ENCODE measurements at places on chromosomes 7 and 10. TPM values are rescaled to one million over a fixed set of nuclear protein-coding genes. Genes with fewer than 3 reads are reported as not detected.

DNA sequence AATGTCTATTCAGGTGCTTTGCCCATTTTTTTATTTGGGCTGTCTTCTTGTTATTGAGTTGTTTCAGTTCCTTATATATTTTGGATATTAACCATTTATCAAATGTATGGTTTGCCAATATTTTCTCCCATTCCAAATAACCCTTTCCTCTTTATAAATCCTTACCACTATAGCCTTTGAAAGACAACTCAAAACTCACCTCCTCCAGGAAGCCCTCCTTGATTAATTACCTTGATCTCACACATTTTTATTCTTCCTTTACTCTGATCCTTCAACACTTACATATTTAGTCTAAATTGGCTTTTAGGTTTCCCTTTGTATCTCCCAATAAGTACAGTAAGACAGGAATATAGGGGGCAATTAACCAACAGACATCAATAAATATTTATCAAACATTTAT, 42.9 kb downstream of the NRCAM start:
- no peak for DNase-seq

DNA sequence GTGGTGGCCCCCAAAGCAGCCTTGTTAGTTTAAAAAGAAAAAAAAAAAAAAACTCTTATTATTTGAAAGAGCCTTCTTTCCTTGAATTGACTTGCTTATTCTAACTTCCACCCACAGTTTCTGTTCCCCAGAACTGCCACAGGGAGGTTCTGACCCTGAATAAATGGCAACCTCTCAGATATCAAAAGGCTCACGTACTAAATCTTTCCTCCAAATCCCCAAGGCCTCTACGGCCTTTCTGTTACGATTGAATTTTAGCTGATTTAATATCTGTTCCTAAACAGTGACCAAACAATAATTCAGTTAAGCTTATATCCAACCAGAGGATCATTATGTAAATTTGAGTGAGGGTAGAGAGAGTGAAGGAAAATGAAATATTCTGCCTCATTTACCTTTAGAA, 482.8 kb downstream of the GFRA1 start:
- no peak for DNase-seq

GRCh38 chr7:44783407-44783806, 13.1 kb upstream of the PPIA start:
- no peak for DNase-seq

The AGAP9 gene
- total RNA-seq: 6.3 TPM

DNA sequence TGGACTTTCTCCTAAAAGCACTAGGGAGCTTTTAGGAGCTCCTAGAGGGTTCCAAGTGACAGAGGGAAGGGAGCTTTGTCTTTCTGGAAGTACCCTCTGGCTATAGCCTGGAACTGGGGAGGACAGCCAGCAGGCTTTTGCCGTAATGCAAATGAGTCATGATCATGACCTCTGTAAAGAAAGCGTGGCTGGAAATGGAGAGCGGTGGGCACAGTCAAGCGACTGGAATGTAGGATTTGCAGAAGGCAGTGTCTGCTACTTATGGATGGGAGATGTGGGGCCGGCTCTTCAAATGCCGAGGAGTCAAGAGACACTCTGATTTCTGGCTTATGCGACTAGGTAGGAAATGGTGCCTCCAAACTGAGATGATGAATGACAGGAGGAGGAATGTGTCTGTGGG, 34.6 kb upstream of the PLPP4 start:
- no peak for DNase-seq

The PDZD7 gene
- 0.96 TPM for total RNA-seq

- DNase-seq: no peak
Observed at GRCh38 chr10:107054469-107055156, 109.9 kb downstream of the SORCS1 start.

DNA sequence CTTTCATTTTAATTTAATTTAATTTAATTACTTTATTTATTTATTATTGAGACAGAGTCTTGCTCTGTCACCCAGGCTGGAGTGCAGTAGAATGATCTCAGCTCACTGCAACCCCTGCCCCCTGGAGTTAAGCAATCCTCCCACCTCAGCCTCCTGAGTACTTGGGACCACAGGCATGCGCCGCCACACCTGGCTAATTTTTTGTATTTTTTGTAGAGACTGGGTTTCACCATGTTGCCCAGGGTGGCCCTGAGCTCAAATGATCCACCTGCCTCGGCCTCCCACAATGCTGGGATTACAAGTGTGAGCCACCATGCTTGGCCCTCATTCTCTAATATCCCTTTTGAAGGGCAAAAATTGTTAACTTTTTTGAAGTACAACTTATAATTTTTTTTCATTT, 92.9 kb downstream of the XRCC2 start:
- DNase-seq: no peak

DNA sequence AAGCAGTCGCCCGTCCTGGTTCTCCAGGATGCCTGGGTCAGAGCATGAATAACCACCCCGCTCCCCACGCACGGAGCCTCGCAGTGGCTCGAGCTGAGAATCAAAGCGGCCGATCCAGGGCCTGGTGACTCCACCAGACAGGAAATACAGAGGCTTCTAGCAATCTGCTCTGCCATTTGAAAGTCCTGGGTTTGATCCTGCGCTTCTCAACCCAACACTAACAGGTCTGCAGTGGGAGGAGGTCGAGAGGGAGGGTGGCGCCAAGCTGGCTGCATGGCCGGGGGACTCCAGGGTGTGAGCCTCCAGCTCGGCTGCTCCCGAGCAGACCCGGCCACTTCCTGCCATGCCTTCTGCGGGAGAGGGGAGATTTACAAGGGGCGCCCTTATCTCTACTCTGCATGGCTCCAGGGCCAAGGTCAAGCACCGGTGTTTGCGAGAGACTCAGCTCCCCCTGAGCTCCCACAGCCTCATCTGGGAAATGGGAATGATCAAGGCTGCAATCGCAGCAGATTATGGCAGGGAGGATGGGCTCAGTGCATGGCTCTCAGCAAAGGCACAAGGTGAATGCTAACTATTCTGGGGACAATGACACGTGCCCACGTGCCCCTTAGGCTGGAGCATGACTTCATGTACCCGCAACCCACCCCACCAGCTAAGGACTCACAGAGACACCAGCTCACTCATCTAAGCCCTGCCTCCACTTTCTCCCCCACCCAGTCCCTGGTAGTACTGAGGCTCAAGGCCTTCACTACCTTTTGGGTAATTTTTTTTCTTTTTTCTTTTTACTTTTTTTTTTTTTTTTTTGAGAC, 73.9 kb upstream of the TNRC18 start:
- DNase-seq: no peak

The TMEM130 gene
- total RNA-seq: 1.5 TPM

GRCh38 chr7:40544221-40544723, 409.5 kb downstream of the SUGCT start:
- DNase-seq: no peak

The WDR91 gene
- 22.9 TPM for total RNA-seq

DNA sequence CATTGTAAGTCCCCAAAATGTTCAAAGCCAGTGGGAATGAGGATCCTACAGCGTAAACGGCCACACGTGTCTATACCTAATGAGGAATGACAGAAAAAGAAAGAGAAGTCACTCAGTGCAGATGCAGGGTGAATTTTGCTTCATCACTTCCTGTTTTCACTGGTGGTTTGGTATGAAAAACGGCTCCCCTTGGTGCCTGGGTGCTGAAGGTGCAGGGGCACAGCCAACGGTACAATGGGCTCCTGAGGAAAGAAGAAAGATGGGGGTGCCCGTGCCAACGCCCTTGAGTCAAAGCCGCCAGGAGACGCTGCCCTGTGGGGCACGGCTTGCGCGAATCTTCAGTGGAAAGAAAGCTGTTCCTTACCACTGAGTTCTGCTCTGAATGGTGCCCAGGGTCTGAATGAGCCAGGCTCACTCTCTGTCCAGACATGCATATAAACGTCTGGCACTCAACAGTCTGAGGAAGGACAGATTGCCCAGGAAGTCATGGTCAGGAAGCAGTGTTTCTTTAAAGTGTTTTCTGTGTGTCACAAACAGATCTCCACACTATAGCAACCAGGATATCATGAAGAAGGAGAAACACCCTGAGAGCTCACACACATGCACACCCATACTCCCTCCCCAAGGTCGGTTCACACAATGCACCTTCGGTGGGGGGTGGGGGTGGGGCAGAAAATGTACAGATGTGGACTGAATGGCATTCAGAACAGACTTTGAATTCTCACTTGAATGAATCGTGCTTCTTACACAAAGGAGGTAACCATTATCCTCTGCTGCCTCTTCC, 105.8 kb downstream of the ELMO1 start:
- no peak for DNase-seq

DNA sequence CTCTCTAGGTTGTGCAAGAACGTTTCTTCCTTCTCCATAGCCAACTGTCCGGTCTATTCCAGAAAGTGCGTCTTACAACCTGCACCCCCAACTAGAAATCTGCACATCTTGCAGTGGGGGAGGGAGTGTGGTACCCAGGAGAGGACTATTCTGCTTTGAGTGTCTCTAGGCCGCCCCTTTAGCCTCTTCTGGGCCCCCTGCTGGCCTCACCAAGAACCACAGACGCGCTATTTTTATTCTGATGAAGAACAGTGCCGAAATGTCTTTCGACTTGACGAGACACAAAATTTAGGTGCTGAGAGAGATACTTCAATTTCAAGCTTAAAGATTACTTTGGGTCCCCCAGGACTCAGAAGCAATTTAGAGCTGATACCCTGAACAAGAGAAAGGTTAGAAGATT, 1.0 kb downstream of the CNPY1 start:
- no peak for DNase-seq

The AQP1 gene
- 1,008 TPM for total RNA-seq

The PDE6C gene
- not detected for total RNA-seq

DNA sequence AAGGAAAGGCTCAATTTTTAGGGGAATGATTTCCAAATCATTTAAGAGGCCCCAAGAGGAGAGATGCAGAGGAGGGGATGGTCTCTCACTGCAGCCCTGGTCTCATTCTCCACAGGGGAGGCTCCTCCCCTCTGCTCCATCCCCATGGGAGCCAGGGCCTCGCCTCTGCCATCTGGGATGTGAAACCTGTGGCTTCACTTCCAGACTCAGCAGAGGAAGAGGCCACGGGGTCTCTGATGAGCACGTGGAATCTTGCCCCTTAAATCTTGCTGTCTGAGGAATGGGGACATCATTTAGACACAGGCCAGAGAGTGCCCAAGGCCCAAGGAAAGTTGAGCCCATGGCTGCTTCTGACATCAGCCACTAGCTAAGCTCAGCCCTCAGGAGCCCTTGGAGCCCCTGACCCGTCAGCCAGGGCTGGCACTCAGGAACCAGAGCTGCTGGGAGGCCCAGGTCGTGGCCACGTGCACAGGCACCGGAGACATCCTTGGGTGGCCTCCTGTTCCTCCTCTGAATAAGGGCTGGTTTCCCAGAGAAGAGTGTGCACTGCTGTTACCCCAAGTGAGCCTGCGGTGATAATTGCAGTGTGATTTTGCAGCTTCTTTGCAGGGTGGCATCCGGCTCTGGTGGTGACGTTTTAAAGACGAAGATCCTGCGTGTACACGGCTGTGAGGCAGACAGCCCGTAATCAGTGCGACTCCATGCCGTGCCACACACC, 50.5 kb downstream of the VIPR2 start:
- no peak for DNase-seq

DNA sequence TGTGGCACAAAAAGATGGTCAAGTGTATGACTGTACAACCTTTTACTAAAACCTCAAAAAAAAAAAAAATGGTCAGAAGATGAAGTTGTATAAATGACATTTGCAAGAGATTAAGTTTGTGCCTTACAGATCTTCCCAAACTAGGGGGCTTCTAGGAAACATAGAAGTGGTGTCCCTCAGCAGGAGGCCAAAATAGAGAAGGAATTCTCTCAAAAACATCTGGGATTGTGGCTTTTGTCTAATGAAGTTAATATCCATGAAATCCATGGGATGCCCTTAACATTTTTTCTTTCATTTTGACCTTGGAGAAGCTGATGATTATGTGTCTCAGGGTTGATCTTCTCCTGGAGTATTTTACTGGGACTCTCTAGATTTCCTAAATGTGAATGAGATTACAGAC, 62.2 kb downstream of the CASD1 start:
- DNase-seq: no peak

DNA sequence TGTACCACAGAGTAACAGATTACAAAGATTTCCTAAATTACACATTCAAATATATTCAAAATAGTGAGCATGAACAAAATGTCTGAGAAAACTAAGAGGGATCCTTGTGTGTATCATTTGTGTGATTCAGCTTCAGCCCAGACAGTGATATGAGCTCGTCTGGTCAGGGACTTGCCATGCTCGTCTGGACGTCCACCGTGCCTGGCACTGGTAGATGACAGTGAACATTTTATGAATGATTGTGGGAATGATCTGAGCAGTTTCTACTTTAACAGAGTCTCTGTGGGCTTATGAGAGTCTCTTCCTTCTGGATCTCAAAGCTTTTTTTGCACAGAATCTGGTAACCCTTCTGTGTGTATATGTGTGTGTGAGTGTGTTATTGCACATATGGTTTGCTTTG, 34.2 kb upstream of the ANKRD2 start:
- DNase-seq: no peak

The CDK6 gene
- total RNA-seq: 24.0 TPM

DNA sequence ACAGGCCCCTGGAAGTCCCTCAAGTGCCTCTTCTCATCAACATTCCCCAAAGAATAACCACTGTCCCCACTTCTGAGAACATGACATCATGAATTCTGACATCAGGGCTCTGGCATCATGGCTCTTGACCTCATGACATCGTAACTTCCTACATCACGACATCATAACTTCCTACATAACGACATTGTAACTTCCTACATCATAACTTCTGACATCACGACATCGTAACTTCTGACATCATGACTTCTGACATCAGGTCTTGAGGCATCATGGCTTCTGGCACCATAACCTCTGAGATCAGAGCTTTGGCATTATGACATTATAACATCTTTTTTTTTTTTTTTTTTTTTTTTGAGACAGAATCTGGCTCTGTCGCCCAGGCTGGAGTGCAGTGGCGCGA, 66.7 kb upstream of the FAM20C start:
- no peak for DNase-seq

The MOGAT3 gene
- total RNA-seq: not detected

DNA sequence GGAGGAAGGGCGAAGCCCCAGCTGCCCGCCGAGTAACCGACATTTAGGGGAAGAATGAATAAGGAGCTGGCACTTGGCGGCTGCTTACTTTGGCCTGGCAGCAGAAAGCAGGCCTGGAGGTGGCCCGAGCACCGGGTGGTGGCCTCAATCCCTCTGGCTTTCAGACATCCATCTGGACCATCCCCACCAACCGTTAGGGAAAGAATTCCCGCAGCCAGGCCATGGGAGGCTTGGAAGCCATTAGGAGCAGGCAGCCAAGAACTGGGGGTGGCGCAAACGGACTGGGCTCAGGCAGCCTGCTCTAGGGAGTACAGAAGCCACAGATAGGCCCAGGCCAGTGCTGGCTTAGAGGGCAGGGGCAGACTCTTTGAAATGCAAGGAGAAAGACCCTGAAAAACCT, 132.7 kb downstream of the NEURL1 start:
- DNase-seq: no peak

- DNase-seq: no peak
Observed at GRCh38 chr7:153921408-153921807, 130.8 kb upstream of the DPP6 start.

The CCDC71L gene
- total RNA-seq: 20.2 TPM

Data from left lung (tissue), 14 donors.